ENCODE measurements at places on chromosomes 4 and X.

GRCh38 chr4:85724791-85725563, 250.0 kb downstream of the ARHGAP24 start:
- DNase-seq, result no peak

- DNase-seq, result no peak
Measured at GRCh38 chr4:143713955-143714625, 13.6 kb upstream of the FREM3 start.

- DNase-seq, result no peak
Measured at GRCh38 chr4:8470451-8471024, 30.0 kb downstream of the TRMT44 start.

DNA sequence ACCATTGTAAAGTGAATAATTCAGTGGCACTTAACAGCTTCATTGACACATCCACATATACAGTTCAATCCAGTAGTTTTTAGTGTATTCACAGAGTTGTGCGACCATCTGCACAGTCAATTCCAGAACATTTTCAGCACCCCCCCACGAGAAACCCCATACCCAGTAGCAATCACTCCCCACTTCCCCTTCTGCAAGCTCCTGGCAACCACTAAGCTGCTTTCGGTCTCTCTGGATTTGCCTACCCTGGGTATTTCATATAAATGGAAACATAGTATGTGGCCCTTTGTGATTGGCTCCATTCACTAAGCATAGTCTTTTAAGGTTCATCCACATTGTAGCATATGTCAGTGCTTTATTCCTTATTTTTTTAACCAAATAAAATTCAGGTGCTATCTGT, 10.0 kb downstream of the MSL3 start:
- DNase-seq, result no peak

- no peak for DNase-seq
Measured at GRCh38 chr4:142440093-142440492, 406.0 kb downstream of the INPP4B start.

- no peak for DNase-seq
Measured at GRCh38 chr4:165517216-165517615, 138.4 kb downstream of the CPE start.

DNA sequence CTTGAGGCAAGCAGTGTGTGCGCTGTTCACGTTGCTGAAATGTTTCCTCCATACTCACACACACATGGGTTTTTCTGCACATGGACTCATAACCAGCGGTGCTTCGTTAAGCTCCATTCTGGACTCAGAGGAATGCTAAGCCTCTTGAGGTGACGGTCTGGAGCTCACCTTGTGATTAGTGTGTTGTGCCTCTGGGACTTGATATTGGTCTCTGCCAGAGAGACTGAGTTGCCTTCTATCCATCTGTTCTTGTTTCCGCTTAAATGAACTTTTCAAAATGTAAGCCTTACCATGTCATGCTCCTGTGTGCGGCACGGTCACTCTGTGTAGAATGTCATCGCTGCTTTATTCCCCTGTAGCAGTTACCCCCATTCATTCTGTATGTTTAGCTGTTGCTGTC, 42.5 kb downstream of the ADD1 start:
- DNase-seq, result no peak

- no peak for DNase-seq
Measured at GRCh38 chr4:106909486-106910188, 126.5 kb downstream of the DKK2 start.

DNA sequence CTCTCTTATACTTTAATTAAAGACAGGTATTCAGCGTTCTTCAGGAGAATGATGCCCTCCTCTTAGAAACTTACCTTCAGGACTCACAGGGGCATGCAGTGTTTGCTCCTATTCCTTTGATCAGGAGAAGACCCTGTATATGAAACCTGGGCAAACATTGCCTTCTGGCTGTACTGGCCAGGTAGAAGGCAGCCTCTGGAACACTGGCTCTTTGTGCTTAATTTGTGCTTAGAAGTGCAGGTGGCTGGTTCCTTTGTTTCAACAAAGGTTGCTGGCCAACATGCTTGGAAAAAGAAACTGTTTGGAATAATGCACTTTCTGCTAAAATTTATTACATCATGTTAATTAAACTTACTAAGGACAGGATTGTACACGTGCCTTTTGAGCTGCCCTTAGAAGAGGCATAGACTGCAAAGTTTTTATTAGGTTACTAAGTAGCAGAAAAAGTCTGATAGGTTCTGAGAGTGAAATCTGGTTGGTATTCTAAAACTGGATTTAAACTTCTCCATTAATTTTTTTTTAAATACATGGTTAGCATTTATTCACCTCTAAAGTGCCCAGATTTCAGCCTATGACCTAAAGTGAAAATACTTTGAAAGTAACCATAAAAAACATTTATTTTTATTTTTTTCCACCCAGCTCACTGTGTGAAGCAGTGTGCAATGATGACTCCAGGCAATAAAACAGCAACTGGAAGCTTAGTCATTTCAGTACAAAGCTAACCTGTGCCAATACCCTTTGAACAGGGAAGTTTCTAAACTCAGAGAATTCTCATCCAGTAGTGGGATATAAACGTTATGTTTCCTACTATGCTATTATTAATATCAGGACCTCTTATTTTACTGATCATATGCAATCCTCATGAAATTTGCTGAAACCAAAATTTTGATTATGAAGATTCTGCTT, 11.3 kb downstream of the RASSF6 start:
- no peak for DNase-seq

DNA sequence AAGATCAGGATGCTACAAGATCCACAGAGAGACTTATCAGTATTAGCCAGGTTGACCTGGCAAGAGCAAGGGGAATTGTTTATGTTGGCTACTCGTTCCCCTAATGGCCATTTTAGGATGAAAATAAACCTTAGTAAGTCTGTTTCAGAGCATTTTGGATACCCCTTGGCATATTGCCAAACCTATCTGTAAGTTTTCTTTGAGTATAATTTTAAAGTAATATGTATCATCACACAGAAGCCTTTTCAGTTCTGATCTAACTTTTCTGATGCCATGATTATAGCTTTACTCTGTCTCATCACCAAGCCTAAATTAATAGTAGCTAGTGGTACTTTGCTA, 99.7 kb downstream of the TSPAN7 start:
- DNase-seq, result no peak

GRCh38 chr4:124722071-124722470, 9.5 kb upstream of the ANKRD50 start:
- DNase-seq, result no peak

- DNase-seq, result no peak
Measured at GRCh38 chr4:85823295-85823694, 348.3 kb downstream of the ARHGAP24 start.

DNA sequence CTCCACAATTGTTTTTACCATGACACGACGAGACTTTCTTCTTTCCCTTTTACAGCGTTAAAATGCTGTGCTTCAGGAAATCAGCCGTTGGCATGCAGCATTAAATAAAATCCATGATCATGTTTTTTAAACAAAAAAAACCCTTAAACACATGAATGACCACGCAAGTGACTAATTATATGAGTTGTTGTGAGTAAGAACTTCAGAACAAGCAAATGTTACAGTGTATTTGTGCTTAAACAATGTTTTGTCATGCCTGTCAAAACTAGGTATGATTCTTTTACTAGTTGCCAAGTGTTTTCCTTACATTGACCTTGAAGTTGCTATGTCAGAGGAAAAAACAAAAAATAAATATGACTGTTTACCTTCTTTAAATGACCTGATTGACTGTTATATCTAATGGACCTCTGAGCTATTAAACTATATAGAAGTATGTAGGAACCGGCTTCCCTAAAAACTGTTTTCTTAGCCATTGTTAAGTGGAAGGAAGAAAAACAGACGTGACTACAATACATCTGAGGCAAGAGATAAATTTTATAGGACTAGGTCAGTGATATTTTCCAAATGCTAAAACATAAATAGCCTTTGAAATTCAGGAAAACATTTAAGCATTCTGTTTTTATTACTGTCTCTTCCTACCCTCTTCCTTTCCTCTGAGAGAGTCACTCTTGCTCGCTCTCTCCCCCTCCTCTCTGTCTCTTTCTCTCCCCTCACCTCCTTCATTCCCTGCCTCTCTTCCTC, 197.1 kb downstream of the PALLD start:
- DNase-seq, result no peak

DNA sequence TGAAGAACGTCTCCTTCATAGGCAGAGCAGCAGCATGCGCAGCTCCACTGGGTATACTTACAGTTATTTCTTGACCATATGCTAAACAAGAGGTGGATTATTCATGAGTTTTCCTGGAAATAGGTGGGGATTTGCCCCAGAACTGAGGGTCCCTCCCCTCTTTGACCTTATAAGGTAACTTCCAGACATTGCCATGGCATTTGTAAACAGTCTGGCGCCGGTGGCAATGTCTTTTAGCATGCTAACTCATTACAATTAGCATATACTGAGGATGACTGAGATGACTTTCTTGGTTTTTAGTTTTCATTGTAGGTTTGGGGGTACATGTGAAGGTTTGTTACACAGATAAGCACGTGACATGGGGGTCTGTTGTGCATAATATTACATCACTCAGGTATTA, 97.3 kb downstream of the MTNR1A start:
- no peak for DNase-seq

DNA sequence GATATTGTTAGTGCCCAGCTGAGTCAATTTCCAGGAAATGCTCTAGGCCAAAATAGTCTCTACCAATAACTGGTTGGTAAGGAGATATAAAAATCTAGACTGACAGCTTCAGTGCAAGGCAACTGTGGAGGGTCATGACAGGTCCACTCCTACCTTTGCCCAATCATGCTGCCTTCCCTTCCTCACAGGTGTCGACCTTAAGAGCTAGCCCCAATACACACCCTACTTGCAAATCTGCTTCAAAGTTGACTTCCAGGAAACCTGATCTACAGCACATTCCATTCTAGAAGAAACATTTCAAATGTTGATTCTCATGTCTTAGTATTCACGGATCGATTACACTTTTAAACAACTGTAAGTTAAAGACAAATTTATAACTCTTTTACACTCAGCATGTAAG, 1455.5 kb downstream of the TECRL start:
- no peak for DNase-seq

DNA sequence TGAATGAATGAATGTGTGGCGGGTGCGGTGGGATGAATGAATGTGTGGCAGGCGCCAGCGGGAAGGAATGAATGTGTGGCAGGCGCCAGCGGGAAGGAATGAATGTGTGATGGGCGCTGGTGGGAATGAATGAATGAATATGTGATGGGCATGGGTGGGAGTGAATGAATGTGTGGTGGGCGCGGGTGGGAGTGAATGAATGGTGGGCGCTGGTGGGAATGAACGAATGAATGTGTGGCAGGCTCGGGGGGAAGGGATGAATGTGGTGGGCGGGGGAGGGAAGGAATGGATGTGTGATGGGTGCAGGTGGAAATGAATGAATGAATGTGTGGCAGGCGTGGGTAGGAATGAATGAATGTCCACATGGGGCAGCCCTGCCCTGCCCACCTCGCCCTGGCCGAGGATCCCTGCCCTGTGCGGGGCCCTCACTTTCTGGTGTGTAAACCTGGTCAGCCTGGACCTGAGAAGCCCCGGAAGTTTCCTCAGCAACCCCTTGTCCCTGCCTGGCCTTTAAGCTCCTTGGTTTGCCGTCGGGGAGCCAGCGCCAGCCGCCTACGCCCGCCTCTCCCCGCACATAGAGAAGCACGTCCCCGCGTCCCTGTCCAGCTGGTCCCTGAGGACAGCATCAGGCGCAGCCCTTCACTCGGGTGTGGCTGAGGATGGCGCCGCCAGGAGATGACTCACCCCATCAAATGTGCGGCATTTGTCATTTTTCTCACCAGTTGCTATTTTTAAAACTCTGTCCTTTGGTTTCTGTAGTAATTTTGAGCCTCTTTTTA, 112.8 kb upstream of the LRPAP1 start:
- DNase-seq, result no peak

DNA sequence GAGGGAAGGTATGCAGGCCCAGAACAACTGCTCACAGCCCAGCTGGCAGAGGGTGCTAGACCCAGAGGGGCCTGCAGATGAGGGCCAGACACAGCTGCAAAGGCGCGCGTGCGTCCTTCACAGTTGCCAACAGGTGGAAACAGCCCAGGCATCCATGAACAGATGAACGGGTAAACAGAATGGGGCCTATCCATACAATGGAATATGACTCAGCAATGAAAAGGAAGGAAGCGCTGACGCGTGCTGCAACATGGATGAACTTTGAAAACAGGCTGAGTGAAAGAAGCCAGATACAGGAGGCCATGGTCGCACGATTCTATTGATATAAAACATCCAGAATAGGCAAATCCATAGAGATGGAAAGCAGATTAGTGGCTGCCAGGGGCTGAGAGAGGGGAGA, 83.1 kb upstream of the DDX3X start:
- DNase-seq, result no peak

- no peak for DNase-seq
Measured at GRCh38 chr4:181520790-181521189, 722.4 kb upstream of the TENM3 start.

DNA sequence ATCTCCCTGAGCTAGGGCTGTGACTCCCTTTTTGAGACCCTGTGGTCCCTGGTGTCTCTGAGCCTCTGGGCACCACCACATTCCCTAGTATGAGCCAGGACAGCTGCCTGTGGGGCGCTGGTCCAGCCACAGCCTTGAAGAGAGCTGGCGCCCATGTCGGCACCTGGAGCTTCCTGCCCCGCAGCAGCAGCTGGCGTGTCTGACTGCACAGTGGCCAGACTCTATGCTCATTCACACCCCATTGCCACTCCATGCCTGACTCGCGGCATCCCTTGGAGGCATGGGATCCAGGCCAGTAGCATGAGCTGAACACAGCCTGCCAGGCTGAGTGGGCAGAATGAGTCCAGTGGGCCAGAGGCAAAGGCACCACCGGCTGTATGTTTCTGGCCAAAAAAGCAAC, 8.3 kb upstream of the SPP1 start:
- no peak for DNase-seq
